ENCODE measurements at places on chromosomes 13 and 19.

DNA sequence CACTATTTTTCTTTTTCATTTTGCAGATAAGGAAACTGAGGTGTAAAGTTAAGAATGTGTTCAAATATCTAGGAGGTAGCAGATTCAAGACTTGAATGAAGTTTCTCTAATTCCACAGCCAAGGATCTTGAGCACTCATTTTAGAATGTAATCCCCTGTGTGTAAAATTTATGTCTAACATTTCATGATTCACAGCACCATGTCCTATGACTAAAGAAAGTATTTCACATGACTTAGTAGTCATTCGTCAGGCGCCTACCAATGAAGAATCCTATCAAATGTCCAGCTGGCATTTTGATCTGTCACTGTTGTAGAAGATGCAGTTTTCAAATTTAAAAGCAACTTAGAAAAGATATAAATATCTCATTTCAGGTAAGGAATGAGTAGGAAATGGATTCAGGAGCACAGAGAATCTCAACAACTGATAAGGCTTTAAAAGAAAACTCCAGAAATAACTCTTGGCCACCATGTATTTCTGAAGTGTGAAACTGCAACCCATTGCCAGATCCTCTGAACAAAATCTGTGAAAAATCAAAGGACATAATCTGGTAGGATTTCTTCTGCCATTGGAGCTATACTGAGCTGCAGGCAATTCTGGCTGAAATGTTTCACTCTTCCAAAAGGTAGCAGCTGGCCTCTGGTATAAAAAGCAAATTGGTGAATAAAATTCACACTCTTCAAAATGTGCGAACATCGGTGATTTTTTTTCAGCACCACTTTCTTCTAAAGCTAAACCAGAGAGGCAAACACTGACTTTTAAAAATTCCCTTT is 92.2 kb downstream of the DCLK1 start:
- no peak for DNase-seq

DNA sequence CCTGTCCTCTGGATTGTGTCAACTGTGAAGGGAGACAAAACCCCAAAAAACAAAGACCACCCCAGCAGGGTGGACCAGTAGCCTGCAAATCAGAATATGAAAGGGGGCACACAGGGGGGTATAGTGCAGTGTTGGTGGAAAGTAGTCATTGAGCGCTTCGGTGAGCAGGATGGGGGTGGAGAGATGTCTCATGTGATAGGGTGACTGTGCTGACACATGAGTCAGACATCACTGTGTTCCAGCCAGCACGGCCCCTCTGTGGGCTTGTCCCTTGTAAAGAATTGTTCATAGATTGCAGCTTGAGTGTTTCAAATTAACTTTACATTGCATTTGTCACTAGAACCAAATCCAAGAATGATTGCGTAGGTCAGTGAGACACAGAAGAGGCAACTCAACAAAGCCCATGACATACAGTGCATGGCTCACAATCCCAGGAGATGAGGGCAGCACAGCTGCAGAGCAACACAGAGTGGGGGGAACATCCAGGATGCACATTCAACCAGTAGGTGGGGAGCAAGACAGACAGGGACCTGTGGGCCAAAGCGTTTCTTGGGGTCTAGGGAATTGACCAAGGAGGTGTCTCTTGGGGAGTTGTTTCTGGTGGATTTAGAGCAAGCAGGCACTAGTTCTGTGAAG is 7.5 kb downstream of the ZNF440 start:
- no peak for DNase-seq

GRCh38 chr13:80180740-80181355 is 160.1 kb downstream of the SPRY2 start:
- peak; percentile 44 for DNase-seq

- DNase-seq, result no peak
These were observed 120.9 kb upstream of the KL start for GRCh38 chr13:32895296-32895695.

GRCh38 chr13:48249018-48249417 is 16.0 kb downstream of the ITM2B start:
- DNase-seq, result no peak

GRCh38 chr19:50512999-50513745 is 541 bp downstream of the ASPDH start:
- no peak for DNase-seq

GRCh38 chr19:17447704-17448130 is 751 bp downstream of the TMEM221 start:
- DNase-seq, result no peak

DNA sequence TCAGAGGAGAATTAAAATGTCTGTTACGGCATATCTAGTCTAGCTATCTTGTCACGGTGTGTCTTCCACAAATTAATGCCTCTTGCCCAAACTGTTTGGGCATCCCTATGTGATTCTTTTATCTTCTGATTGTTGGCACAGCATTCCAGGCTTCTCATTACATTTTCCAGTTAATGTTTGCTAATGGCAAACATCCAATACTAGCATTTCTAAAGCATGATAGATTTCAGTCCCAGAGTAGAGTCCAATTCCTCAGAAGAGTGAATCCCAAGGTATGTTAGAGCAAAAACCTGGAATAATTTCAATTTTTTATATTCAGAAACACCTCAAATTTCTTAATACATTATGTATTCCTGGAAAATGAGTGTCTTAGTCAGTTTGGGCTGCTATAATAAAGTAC is 684.5 kb upstream of the SLITRK1 start:
- no peak for DNase-seq

- no peak for DNase-seq
These were observed 101.8 kb upstream of the MBNL2 start for GRCh38 chr13:97120346-97120745.

DNA sequence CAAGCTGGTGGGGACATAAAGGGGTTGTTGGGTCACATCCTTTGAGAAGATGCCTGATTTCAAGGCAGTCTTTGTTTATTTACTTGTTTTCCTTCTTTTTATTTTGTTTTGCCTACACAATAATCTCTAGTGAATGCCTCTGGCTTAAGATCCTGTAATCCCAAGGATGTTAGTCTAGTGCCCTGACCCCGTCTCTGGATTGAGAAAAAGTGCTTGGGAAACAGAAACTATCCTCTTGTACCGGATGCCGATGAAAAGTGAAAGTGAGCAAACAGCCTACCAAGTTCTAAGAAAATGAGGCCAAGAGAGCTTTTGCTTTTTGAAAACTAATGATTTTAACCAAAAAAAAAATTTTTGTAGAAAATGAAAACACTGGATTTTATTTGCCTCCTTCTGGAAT is 42.1 kb upstream of the C1QTNF9 start:
- no peak for DNase-seq

DNA sequence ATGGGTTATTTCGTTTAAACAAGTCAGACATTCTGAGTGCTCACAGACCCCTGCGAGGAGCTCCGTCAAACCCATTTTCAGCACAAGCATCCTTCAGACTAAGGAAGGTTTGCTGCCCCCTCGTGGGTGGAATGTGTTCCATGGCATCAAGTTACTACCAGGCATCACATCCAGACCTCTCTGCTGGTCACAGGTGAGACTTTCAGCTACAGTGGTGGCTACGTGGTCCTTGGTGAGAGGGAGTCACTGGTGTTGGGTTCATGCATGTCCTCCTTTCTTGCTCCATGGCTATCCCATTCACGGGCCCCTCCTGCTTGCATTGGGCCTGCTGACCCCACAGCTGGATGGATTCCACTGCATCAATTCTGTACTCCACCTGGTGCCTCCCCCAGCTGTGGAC is 9.1 kb upstream of the LILRB5 start:
- DNase-seq, result no peak

DNA sequence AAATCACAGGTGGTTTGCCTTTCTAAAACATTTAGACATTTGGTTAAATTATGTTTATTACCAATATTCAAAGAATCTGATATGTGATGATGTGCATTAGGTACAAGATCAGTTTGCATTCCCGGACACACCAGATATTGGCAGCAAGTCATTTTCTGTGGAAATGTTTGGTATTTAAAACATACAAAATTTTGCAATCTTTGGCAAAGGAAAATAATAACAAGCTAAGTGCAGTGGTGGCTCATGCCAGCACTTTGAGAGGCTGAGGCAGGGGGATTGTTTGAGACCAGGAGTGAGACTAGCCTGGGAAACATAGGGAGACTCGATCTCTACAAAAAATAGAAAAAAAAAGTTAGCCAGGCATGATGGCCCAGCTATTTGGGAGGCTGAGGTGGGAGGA is 29.1 kb upstream of the TSC22D1 start:
- no peak for DNase-seq

- DNase-seq, result no peak
These were observed 229.0 kb downstream of the POSTN start for GRCh38 chr13:37369616-37370015.

- no peak for DNase-seq
These were observed 33.0 kb upstream of the TSC22D1 start for GRCh38 chr13:44609137-44609536.

DNA sequence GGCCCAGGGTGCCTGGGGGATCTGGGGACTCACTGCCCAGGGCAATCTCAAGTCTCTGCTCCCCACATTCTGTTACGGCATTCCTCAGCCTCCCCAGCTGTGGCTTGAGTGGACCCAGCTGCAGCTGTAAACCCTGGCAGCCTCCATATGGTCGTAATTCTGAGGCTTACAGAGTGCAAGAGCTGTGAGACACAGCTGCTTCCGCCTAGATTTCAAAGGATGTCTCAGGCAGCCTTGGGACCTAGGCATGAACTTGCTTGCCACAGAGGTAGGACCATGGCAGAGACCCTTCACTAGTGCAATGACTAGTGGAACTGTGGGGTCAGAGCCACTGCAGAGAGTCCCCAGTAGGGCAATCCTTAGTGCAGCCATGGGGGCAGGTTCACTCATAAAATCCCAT is 297.5 kb downstream of the ENOX1 start:
- no peak for DNase-seq

DNA sequence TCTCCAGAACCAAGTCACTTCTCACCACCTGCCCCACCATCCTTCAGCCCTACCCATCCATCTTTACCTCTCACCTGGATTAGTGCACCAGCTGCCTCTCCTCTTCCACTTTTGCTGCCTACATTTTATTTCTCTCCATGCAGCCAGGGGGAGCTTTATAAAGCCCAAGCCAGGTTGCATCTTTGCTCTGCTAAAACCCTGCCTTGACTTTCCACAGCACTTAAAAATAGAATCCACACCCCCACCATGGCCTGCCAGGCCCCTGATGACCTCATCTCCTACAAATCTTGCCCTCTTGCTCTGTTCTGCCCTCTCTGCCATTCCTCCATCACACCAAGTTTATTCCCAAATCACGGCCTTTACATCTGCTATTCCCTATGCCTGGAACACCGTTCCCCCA is 1.8 kb downstream of the HOOK2 start:
- DNase-seq, result no peak

DNA sequence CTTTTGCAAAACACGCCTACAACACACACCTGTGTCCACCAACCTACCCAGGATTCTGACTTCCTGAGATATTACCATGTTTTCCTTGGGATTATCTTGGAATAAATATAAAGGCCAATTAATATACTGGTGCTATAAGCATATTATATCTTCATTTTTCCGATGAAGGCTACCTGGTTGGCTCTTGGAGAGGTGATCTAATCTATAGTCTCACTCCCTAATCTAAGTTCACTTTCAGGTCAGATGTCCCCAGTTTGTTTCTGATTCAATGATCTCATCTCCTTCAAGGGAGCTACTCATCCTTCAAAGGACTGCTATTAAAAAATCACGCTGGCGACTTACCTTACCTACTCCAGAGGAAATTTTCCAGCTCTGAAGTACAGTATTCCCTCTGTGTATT is 517.5 kb downstream of the KLF5 start:
- no peak for DNase-seq

GRCh38 chr13:114309806-114310410 is 4.4 kb upstream of the CHAMP1 start:
- DNase-seq, result no peak

- DNase-seq, result no peak
These were observed 27.7 kb upstream of the KCTD12 start for GRCh38 chr13:76913898-76914297.

DNA sequence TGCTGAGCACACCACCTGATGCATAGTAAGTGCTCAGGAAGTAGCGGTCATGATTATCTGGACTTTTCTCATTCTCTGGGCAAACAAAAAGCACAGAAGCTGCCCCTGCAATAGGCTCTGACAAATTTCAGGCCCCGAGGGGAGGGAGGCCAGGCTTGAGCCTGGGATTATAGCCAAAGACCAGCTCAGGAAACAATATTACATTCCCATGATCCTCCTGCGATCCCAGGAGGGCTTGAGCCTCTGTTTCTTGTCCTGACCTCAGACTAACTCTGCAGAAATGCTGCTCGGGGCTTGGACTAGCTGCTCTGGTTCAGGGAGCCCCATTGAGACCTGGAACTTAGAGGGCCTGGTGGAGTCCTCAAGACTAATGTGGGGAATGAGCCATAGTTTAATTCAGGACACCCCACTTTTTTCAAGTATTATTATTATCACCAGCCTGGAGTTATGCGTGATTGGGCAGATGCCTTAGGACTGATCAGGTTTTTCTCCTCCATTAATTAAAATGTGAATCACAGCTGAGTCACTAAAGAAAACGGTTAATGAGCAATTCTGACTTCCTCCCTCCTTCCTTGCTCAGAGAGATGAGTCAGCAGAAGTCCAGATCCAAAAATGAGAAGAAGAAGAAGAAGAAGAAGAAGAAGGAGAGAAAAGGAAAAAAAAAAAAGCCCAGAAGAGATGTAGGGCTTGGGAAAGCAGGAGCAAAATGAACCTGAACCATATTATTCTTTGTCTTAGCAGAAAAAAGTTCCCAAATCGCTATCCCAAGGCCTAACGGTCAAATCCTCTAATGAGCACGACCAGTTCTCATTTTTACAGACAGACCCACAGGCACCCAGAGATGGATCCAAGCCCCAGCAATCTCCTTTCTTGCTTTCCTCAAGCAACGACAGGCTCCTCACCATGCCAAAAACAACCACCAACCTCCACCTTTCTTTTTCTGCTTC is 107.2 kb downstream of the CACNA1A start:
- DNase-seq, result no peak

DNA sequence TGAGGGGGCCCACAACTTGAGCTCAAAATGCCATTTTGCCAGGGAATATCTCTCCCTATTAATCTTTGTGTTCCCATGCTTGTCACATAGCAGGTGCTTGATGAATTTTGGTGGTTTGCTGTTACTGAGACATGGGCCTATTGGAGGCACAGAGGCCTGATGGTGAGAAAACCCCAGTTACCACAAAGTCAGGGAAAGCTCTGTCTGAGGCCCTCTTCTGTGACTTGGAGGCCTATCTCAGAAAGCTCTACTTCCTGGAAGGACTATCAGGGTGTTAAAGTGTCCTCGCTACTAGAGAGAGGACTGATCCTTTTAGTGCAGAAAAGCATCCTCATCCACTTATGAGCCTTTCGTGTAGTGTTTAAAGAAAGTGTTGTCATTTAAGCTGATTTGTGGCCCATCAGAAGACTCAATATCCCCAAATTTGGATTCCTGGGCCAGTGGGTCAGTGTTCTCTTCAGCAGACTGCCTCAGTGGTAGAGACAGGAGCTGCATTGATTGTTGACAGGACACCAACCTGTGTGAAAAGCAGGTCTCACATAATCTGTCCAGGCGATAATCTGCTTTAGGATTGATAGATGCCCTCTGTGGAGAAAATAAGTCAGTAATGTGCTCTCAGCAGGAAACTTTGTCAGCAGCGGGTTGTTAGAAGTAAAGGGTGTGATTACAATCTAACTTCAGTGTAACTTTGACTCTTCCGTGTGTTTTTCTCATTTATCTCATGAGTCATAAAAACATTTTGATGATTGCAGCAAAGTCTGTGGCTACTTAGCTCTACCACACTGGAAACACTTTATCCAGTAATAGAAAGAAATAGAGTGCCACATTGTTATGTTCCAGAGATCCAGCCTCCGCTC is 121.0 kb downstream of the AKAP11 start:
- DNase-seq, result no peak
